ENCODE measurements at places on chromosomes 7 and 10.

DNA sequence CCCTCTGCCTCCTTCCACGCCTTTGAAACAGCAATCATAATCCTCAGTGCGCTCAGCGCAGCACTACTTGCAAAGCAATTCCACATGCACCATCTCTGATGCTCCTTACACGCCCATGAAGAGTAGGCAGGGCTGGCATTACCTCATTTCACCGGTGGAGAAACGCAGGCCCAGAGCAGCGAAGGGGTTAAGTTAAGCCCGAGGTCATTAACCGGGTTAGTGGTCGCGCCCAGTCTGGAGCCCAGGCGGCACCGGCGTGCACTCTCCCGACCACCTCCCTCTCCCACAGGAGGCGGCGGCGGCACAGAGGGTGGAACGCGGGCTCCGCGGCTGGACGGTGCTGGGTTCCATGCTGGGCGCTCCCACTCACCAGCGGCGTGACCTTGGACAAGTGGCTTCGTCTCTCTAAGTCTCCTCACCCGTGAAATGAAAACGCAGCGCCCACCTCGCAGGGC, 515 bp downstream of the FASTK start:
- no peak for DNase-seq

DNA sequence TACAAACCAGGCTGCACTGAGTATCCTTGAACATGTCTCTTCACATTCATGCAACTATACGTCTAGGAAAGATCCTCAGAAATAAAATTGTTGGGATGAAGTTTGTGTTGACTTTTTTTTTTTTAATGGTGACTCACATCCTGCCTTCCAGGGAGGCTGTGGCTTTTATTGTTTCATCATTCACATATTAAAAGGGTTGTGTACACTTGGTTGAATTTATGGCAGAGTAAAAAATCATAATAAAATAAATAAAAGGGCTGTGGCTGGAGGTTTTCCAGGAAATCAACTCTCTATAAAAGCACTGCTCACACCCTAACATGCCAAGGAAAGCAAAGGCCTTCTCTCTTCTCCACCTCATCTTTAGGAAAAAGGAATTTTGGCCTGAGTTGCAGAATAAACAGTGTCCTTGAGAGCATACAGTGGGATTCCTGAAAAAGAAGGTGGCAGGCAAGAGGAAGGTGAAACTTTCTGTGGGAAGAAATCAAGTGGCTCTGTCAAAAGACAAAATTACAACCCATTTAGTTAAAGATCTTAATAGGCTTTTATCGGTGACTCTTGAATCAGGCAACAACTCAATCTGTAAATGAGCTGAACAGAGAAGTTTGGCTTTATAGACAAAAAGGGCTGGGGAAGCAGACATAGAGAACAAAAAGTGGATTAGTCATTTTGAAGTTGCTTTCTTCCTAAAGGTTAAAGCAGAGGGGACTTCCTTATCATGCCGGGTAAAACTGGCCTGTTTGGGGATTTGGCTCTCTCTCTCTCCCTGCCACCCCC, 41.6 kb upstream of the FHIP2A start:
- DNase-seq: no peak

GRCh38 chr10:13053794-13054462, 46.0 kb upstream of the OPTN start:
- no peak for DNase-seq

DNA sequence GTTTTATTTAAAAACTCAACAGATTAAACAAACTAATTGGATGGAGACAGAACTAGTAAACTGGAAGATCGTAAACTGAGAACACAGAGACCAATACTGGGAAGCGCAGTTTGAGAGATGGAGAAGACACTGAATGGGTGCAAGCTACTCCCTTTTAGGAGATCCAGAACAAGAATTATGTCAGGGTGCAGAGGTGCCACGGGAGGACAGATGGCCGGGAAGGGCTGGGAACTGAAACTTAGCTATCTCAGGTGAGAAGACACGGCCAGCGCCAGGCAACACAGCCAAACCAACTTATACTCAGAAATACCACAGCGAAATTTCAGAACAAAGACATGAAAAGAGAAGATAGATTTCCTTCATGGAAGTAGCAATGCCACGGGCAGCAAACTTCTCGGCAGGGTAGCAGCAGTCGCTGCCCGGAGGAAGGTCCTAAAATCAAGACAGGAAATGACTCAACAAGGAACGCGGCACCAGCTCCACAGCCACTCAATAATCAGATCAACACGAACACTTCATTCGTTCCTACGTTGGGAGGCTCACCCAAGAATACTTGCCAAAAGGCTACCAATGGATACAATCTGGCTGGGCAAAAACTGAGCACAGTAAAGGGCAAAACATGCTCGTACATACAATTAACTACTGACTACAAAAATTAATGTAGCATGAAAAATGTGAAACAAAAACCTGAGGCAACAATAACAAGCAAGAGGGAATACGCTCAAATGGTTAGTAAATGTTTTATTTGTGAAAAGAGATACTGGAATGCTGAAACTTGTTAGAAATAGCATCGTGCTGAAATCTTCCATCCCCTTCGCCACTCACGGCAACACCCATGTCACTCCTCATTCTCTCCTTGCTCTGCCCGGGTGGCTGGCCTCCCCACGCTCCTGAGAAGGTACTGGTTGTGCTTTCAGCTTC, 2.2 kb upstream of the LRRC27 start:
- no peak for DNase-seq

- peak; percentile 88 for DNase-seq
Observed at GRCh38 chr10:44878706-44879530, 32.2 kb upstream of the TMEM72 start.
